ENCODE measurements at places on chromosomes 13 and 19.

- DNase-seq: peak; percentile 85
Measured at GRCh38 chr13:73765651-73766384, 368.4 kb downstream of the KLF12 start.

DNA sequence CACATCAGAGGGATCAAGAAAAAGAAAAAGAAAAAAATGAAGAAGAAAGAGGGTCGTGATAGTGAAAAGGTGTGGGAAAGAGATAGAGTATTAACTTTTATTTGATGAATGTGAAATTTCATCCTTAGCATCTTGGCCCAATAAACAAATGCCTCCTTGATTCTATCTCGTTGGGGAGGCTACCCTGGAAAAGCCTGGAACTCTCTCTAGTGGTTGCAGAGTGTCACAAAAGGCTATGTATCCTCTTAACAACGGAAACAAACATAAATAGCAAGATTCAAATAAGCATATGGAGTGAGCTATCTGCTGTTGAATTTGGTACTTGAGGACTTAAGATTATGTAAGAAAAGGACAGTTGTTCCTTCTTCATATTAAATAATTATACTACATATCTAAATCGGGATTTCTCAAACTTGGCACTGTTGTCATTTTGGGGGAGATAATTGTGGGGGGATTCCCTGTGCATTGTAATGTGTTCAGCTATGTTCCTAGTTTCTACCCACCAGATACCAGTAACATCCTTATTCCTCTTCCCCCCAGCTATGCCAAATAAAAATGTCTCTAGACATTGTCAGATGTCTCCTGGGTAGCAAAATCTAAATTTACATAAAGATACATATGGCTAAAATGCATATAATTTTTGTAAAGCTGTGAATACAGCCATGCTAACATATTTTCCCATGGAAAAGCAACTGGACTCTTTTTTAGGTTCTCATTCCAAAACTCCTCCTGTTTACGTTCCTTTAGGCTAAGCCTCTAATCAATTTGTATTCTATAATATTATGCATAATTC, 557.2 kb downstream of the DCT start:
- DNase-seq: no peak

- peak; percentile 1 for DNase-seq
Measured at GRCh38 chr19:18254546-18255503, 19.4 kb downstream of the IQCN start.

- DNase-seq: no peak
Measured at GRCh38 chr19:14479309-14479974, 4.3 kb upstream of the PTGER1 start.

GRCh38 chr19:35123573-35123972, 8.0 kb downstream of the FXYD3 start:
- DNase-seq: no peak

DNA sequence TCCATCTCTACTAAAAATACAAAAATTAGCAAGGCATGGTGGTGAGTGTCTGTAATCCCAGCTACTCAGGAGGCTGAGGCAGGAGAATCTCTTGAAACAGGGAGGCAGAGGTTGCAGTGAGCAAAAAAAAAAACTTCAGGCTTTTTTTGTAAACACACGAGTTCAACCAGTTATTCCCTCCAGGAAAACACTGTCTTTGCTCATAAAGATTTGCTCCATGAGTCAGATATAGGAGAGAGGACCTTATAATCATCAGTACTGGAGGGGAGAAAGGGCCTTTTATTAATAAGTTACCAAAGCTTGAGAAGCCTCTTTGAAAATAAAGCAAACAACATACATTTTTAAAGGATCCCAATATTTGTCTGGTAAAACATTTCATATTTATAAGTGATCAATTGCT, 110.7 kb downstream of the EFNB2 start:
- DNase-seq: no peak

DNA sequence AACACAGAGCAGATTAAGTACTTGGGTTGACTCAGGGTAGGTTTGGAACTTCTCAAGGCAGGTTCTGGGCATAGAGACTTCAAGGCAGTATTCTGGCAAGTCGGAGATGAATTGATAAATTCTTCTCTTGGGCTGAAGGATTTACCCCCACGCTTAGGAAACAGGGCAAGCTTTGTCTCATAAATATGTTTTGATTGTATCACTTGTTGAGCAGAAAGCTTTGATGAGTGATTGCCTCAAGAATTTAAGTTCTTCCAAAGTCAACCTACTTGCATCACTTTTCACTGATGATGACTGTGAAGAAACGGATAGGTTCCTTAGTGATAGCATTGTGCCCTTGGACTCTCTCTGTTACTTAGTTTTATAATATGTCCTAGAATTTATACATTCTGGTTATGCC, 258.6 kb upstream of the DACH1 start:
- DNase-seq: no peak

DNA sequence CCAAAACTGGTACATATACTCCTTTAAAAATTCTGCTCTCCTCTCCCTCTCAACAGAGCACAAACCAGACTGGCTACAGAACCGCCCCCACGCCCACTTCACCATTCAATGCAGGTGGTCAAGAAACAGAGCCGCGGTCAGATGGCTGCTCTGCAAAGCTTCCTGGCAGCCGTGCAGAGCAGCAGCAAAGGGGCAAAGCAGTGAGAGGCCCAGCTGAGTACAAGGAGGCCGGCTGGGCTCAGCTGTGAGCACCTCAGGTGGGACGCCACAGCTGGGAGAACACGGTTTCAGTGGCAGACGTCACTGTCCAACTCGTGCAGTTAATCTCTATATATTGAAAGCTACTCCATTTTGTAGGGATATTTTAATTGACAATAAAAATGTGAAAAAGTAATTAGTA, 8.3 kb downstream of the GRTP1 start:
- DNase-seq: no peak

DNA sequence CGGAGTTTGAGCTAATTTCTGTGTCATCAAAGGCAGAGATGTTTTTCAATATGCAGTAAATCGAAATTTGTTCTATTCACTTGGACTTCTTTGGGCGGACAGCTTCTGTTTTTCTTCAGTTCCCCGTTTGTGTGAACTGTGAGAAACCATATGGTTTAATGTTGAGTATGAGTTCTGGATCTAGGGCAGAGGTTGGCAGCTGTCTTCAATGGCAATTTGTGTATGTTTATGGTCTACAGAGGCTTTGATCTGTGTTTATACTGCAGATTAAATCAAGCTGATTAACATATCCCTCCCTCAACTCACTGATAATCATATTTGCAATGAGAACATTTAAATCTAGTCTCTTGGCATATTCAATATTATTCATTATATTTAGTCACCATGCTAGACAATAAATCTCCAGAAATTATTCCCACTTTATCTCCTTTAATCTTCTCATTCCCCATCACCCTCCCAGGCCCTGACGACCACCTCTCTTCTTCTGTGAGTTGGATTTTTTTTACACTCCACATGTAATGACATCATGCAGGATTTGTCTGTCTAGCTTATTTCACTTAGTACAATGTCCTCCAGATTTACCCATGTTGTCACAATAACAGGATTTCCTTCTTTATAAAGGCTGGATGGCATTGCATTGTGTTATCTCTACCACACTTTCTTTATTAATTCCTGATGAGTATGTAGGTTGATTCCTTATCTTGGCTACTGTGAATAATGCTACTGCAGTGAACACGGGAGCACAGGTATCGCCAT, 9.0 kb downstream of the ZNF331 start:
- no peak for DNase-seq

DNA sequence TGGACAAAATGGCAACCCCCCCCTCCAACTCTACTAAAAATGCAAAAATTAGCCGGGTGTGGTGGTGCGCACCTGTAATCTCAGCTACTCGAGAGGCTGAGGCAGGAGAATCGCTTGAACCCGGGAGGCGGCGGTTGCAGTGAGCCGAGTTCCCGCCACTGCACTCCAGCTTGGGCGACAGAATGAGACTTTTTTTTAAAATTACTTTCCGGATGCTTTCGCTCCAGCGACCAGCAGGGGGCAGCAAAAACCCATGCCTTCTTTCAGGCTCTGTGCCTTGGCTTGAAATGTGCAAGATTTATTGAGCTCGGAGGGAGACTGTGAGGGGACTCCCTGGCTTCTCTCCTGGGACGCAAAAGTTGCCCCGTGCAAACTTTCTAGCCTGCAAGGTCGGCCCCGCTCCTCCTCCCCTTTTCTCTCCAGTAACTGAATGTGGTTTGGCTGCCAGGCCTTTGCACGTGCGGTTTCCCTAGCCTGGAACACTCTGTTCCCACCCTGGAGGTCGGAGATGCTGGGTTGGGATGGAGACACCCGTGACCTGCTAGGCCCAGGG, 61.4 kb upstream of the NFIC start:
- DNase-seq: peak; percentile 24

DNA sequence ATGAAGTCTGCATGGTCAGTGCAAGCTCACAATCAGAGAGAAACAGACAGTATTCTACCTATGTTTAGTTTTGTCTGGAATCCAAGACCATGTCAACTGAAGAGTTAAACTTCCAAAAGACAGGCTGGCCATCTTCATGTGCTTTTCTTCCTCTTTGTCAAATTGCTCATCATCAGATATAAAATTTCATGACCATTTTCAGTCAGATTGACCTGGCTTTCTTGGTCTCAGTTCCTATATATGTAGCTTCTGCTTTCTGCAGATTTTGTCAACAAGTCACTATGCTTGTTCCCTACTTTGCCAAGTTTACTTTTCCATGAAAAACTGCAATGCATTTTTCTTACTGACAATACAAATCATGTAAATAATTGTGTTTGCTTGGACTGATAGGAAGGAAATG, 13.9 kb downstream of the SLC46A3 start:
- no peak for DNase-seq

GRCh38 chr19:6181119-6181518, 45.7 kb downstream of the ACSBG2 start:
- DNase-seq: no peak

GRCh38 chr13:49071341-49071937, 95.7 kb downstream of the FNDC3A start:
- DNase-seq: no peak

- DNase-seq: no peak
Measured at GRCh38 chr13:48131533-48131932, 36.6 kb upstream of the MED4 start.

DNA sequence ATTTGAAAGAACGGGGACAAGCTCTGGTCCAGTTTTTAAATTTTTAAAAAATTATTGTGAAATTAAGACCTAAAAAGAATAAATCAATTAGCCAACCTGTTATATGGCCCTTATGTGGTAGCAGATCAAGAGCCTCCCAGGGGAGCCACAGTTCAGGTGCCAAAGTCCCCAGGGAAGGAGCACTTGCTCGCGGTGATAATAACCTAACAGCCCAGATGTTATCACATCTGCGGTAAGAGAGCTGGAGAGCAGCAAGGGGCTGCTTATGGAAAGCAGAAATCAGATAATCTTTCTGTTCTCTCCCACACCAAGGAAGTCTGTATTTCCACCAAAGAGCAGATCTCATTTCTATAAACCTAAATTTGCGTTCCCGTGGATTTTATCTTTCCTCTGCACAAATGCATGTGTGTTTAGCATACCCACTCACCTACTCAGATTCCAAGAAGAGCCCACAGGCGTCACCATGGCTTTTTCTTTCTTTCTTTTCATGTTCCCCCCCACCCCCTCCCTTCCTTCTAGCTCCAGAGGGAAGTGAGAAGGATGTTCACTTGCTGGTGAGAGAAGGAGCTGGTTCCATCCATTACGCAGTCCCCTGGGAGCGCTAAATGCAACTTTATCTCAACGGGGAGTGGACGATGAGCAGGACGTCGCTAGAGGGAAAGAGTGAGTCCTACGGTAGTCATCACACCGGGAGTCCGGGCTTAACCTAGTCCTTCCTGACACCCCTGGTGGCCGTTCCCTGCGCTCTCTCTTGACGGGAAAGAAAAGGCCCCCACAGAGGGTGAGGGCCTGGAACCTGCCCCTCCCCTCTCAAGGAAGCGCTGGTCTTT, 1.6 kb upstream of the POU4F1 start:
- peak; percentile 30 for DNase-seq

GRCh38 chr19:33434069-33434885, 60.8 kb downstream of the CEBPG start:
- DNase-seq: no peak

DNA sequence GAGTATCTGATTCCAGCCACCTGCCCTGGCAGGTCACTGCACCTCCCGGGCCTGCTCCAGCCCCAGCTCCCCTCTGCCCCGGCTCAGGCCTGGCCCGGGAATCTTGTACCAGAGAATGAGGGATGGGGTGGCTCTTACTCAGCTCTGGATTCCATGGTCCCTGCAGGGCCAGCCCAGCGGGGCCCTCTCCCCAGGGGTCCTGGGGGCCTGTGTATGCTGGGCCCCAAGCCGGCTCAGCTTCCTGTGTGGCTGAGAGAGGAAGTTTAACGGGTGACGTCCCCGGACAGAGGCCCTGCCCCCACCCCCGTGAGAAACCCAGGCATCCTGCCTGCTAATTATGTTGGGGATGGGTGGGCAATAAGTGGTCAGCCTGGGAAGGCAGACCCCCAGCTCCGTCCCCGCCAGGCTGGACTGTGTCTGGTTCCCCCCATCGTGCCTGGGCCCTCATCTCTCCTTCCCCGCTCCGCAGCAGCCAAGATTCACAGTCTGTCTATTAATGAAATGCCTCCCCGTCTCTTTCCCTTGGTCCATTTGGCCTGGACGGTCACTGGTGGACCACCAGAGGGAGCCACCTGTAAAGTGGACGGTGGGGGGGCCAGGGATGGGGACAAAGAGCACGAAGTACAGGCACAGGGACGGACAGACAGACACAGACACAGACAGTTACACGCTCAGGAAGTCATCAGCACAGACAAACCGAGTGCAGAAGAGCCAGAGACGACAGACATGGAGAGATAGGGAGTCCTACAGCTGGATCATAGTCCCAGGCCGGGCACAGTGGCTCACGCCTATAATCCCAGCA, at the start of gene DENND1C:
DENND1C (minus strand) TSS at position 247 of the 802 bp plus-strand sequence; CDS start at position 155, 92 bp downstream.
- DNase-seq: no peak

GRCh38 chr19:5107432-5108122, 138.7 kb downstream of the KDM4B start:
- DNase-seq: no peak

DNA sequence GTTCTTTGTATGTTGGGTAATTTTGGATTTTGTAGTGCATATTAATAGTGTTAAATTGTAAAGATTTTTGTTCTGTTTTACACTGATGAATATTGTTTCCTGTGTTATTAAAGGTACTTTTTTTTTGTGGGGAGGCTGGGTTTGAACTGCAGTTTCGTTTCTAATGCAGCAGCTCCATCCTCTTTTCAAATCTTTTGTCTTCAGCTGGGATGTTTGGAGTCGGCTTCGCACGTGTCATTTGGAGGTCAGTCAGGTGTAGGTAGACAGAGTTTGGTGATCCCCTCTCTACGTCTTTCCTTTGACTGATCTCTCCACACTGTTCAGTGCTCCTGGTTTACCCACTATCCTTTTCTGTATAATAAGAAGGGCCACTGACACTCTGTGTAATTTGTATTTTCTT, 30.3 kb downstream of the TDRD3 start:
- no peak for DNase-seq

DNA sequence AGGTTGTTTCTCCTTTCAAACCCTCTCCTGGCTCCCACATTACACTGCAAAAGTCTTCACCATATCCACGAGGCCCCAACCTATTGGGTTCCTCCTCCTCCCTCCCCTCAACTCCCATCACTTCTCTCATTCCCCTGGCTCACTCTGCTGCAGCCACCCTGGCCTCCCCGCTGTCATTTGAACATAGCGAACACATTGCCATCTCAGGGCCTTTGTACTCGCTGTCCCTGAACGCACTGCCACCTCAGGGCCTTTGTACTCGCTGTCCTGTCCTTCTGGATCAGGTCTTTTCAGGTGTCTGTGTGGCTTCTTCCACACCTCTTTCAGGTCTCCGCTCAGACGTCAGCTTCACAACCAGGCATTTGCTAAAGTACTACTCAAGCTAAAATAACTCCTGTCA, 1.7 kb downstream of the CCDC61 start:
- DNase-seq: no peak

All from NCI-H748 treated with DMSO at 0.1 percent for 48 hours (cell line).